ENCODE measurements at places on chromosomes 16 and 17.

DNA sequence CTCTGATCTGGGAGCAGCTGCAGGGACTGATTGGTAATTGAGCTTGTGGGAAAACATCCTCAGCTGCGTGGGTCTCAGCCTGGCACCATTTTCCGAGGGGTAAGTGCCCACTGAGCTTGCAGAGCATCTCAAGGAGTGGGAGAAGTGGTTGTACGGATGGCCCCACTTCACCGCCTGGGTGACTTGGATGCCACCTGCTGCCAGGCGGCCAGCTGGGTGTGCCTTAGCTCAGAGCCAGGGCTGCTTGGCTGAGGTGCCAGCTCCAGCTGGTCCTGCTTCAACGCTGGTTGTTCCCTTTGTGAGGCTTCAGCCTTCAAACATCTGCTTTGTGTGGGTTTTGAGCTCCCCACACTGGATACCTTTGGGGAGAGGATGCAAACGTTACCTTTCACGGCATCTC is 482.7 kb upstream of the EEF2KMT start:
- DNase-seq: no peak

DNA sequence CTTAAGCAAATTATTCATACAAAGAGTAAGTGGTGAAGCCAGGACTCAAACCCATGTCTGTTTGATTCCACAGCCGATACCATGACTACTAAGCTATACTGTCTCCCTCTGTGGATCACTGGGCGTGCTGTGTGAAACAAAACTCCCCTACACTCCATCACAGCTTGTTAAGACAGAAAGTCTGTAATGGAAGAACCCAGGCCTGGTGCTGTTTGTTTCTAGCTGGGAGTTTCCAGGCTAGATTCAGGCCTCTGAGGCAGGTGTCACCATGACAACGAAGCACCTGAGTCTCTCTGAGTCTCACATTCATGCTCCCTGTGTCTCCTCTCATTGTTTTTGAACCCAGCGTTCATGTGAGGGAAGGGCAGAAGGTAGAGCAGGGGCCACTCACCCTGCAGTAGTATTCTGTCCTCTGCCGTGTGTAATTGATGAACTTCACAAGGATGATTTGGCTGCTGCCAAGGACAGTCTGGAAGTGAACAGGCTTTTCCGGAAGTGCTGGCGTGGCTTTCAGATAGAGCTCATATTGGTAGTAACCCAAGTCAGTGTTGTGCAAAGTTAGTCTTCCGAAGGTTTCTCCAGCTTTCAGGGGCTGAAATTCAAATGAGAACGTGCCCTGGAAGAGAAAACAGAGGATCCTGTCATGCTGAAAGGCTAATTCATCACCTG is 8.6 kb upstream of the VAC14 start:
- DNase-seq: no peak

DNA sequence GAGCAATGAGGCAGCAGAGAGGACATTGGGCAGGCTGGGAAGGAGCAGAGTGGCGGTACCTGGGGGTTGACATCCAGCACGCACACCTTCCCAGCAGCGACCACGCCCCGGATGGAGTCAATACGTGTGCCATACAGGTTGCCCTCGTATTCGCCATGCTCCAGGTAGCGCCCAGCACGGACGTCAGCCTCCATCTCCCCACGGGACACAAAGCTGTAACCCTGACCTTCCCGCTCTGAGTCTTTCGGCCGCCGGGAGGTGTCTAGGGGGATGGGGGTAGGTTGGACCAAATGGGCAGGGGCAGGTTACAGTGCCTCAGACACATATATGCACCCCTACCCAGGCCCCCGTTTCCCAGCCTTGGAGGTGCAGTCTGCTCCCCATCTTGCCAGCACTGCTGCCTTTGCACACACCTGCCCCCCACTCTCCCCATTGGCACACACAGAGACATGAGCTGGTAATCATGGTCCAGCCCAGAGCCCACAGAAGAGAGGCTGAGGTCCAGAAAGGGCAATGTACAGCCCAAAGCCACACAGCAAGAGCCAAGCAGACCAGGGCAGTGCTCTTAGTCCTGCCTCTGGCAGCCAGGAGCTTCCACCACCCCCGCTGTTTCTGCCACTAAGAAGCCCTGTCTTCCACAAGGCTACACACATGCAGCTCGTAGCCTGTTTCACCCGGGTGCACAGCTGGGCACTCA is 27.5 kb downstream of the MPP2 start:
- DNase-seq: no peak

- no peak for DNase-seq
Observed at GRCh38 chr17:20983359-20983637, 59.5 kb downstream of the USP22 start.

- no peak for DNase-seq
Observed at GRCh38 chr16:14071576-14072271, 605 bp downstream of the MRTFB start.

Data from NCI-H226 (cell line).